ENCODE measurements at places on chromosomes 2 and 18.
A peak's percentile ranks its signal among the peaks of the same experiment; 100 is the strongest.

- DNase-seq = peak; percentile 86
These were observed 1.1 kb downstream of the MYCN start for GRCh38 chr2:15941481-15941850.

- DNase-seq = no peak
These were observed 32.1 kb downstream of the PLEKHM3 start for GRCh38 chr2:207993151-207993763.

GRCh38 chr18:78001811-78002210, 752.2 kb downstream of the GALR1 start:
- DNase-seq = no peak

- no peak for DNase-seq
These were observed 1.5 kb downstream of the C18orf54 start for GRCh38 chr18:54359233-54359632.

- DNase-seq = no peak
These were observed 816.3 kb upstream of the HS6ST1 start for GRCh38 chr2:129135017-129135416.
